ENCODE measurements at places on chromosomes 11 and 22.

DNA sequence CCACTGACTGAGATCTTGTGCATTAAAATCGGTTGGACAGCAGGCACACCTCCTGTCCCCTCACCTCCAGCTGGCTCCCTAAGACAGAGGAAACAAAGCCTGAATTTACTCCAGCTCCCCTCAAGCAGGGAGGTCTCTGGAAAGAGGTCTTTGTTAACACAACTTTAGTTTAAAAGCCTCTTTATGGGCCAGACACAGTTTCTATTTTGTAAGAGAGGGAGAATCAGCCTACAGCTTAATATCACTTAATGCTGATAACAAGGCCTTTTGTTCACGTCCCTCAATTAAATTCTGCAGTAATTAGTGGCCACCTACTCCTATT is 36.3 kb downstream of the PLEKHA7 start:
- no peak for DNase-seq

DNA sequence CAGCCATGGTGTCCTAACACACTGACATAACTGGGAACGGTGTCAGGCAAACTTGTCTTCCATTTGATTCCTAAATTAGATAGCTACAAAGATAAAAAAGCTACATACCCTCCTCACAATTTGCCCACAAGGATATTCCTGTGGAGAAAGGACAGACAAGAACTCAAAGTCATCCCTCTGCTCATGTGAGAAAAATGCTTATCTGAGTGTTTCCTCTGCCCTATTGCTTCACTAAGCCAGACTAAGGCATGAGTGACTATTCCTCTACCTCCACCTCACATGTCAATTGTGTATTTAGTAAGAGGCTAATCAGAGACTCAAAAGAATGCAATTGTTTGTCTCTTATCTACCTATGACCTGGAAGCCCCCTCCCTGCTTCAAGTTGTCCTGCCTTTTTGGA is 247.7 kb downstream of the DDX10 start:
- DNase-seq: no peak

DNA sequence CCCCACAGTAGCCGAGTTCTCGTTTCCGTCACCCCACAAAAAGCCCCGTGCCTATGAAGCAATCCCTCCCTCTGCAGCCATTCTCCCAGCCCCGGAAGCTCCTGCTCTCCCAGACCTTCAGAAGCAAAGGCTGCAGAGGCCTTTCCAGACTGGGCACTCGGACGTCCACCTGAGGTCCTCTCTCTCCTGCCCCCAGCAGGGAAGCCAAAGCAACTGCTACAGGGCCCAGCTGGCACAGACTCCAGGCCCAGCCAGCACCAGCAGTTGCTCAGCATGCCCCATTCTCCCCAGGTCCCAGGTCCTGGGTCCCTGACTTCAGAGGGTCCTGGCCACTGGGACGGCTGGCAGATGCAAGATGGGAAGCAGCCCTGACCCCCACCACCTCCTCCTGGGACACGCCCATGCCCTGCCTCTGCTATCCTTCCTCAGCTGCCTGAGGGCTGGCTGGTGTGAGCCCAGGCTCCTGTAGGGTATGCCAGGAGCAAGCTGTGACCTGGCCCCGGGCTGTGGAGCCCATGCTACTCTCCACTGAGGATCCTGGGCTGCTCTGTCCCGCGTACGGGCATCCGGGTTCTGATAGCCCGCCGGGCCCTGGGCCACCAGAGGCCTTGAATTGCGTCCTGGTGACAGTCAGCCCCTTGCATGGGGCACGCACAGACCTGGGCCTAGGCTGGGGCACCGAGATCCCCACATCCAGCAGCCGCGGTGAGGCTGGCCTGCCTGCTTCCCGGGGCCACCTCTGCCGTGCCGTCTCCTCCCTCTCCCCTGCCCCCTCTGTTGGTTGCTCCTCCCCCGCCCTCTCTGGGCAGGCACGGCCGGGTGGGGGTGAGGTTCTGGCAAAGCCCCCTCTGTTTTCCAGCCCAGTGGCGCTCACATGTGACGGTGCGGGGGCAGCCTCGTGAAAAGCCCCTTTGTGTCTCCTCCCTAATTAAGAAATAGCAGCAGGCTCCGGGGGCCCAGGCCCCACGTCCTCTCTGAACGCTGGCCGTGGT is 1310.3 kb downstream of the BRD1 start:
- no peak for DNase-seq

GRCh38 chr11:20090654-20091374 is 69.5 kb downstream of the DBX1 start:
- no peak for DNase-seq

DNA sequence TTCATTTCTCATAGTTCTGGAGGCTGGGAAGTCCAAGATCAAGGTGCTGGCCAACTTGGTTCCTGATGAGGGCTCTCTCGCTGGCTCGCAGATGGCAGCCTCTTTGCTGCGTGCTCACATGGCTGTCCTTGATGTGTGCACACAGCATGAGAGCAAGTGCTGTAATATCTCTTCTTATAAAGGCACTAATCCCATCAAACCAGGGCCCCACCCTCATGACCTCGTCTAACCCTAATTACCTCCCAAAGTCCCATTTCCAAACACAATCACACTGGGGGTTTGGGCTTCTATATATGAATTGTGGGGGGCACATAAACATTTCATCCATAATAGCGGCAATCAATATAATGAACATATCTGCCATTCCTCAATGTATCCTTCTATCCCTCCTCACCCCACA is 1062.1 kb downstream of the BRD1 start:
- no peak for DNase-seq
